ENCODE measurements at places on chromosomes 3 and 15.

DNA sequence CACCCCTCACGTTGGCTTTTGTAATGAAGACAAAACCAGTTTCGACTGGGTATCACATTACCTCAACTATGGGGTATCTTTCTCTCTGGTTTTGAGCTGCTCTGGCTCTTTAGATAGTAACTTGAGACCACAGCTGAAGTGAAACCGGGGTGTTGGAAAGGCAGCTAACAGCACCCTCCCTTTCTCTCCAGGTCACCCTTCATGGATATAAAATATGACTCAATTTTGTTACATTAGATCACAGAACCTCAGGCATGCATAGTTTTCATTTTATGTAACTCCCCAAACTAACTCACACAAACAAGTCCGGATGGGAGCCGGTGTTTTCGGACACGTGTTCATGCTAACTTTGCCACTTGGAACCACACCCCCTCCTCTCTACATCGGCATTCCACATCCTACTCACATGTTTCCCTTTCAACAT lies 90.7 kb downstream of the NR2F2 start:
- DNase-seq, result no peak

GRCh38 chr3:194377708-194378107 lies 8.2 kb upstream of the LRRC15 start:
- no peak for DNase-seq

- DNase-seq, result peak; percentile 86
Observed at GRCh38 chr15:90838139-90838538, 30.2 kb upstream of the FURIN start.

- no peak for DNase-seq
Observed at GRCh38 chr3:54443561-54444161, 321.3 kb downstream of the CACNA2D3 start.

GRCh38 chr3:195080571-195081151 lies 190.3 kb downstream of the XXYLT1 start:
- DNase-seq, result no peak

DNA sequence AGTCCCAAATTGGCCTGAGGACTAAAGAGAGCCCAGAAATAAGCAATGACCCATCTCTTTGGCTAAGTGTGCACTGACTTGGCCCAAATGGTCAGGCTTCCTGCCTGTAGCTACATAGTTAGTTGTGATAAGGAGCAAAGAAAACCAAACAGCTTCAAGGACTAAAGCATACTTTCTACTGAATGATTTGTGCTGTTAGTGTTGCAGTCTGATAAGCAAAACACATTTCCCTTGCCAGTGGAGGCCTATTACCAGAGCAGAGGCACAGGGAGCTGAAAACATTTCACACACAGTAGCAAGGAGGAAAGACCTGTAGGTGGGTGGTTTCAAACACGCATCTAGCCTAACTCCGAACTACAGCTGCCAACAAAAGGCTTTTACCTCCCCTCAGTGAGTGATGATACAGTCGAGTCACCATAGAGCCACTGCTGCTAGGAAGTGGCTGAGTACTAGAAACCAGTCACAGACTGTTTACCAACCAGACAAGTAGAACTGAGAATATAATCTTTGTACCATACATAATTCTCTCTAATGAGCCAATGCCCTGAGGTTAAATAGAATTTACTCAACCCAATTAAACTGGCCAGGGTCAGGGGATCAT lies 222.3 kb upstream of the THBS1 start:
- DNase-seq, result no peak

DNA sequence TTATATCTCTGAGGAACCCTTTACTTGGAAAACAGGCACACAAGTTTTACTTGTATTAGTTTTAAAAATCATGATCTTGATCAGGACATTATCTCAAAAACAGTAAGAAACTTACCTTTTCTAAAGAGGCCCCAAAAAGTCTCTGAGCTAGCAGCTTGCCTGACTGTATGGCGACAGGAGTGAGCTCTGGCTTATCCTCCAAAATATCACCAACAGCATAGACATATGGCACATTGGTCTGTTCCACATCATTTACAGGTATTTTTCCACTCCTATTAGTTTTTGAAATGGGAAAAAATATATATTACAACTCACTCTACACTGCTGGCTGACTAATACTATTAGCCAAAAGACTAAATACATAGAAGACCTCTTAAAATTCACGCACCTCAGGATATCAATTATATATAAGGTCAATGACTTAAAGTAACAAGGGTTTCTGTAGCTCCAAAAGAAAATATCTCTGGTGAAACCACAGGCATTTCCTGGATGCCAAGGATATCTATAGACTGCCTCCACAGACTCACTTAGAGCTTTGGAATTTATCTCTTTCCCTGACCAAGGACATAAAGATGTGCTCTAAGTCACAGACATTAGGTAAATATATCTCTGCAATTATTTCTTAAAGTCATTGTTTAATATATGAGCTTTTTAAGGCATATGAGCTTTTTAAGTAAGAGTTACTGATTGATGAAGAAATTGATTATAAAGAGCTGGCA lies 33.1 kb downstream of the TXNRD3 start:
- DNase-seq, result no peak

DNA sequence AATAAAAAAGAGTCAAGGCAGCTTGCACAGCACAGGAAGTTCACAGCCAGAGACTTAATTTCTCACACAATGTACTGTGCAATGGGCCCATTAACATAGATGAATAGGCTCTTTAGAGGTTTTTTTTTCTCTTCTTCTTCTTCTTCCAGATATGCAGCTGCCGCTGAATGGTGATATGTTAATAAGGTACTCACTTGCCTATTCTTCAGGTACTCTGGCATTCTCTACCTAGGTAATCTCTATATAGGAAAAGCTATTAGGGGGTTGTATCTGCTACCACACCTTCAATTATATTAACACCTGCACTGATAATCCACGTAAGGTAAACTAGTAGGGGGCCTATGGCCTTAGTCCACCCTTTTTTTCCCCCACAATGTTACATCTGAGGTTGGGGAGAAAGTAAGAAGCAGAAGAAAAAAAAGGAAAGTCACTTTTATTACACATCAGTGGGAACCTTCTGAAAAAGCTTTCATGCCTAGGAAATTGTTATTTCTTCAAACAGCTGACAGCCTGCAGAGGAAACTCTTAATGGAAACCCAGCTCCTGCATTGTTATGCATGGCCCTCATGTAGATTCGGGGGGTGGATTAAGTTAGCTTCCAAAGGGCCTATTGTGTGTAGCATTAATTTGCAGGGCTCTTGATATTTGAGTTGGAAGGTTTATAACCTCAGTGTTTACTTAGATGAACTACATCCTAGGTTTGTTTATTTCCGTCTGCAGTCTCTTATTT lies 525.5 kb downstream of the ZIC1 start:
- DNase-seq, result no peak

GRCh38 chr15:72774696-72775383 lies 8.7 kb downstream of the ADPGK start:
- DNase-seq, result no peak

GRCh38 chr3:105719791-105720190 lies 149.0 kb downstream of the CBLB start:
- DNase-seq, result no peak

DNA sequence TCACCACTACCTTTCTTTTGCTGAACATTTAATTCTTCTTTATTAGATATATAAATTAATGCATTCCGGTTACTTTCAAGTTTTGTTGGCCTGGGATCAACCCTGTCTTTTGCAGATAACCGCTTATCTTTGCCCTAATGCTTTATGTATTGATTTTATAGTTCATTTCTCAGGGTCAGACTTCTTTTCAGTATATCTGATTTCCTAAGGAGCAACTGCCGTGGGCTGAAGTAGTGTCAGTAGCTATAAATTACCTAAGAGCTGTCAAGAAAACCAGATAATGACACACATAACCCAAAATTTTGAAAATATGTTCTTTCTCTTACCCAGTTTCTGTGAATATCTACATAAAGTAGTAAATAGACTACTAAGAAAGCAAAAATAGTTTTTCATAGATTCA lies 38.0 kb downstream of the COL6A5 start:
- no peak for DNase-seq

GRCh38 chr3:174430986-174431385 lies 428.1 kb upstream of the NAALADL2 start:
- no peak for DNase-seq

GRCh38 chr15:31392761-31393401 lies 66.2 kb downstream of the KLF13 start:
- DNase-seq, result no peak

DNA sequence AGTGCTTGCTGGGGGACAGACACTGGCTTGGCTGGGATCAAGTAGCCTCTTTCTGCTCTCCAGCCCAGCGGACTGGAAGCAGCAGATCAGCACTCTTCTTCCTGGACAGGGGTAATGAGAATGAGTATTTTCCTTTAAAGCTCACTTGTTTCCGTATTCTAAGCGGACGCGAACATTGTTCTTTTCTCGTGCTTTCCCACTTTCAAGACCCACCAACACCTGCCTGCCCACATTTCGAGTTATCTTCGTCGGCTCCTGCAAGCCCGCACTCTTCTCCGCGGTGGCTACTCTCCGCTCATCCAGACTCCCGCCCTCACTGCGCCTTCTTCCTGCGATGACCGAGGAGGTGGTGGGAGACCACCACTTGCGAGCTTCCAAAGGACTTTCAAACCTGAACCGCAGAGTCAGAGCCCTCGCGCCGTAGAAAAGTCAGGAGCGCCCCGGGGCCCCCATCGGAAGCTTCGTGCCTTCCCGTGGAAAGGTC lies 1.6 kb upstream of the PPM1L start:
- DNase-seq, result no peak

GRCh38 chr3:148081926-148082325 lies 615.8 kb upstream of the AGTR1 start:
- DNase-seq, result no peak

- no peak for DNase-seq
Observed at GRCh38 chr3:144921710-144922109, 950.1 kb downstream of the DIPK2A start.

GRCh38 chr3:178966299-178967176 lies 105.1 kb downstream of the ZMAT3 start:
- no peak for DNase-seq

GRCh38 chr15:64197425-64197824 lies 34.6 kb upstream of the PPIB start:
- no peak for DNase-seq

- no peak for DNase-seq
Observed at GRCh38 chr15:45884289-45884688, 249.5 kb downstream of the SQOR start.

DNA sequence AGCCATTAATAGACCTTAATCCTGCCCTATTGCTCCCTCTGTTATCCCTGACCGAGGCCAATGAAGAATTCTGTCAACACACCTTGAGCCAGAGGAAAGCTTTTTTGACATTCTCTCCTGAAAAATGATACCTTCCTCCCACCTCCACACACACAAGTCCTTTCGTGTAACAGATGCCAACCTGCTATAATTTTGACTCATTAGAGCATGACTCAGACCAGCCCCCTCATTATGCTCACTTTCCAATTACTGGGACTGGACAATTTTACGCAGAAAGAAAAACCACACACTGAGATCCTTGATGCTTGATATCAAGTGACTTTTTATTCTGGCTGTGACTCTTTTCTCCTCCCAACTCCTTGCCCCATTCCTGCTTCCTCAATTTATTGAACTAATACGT lies 50.9 kb downstream of the LSAMP start:
- DNase-seq, result no peak

GRCh38 chr15:52254391-52254790 lies 41.2 kb downstream of the MYO5C start:
- DNase-seq, result no peak

DNA sequence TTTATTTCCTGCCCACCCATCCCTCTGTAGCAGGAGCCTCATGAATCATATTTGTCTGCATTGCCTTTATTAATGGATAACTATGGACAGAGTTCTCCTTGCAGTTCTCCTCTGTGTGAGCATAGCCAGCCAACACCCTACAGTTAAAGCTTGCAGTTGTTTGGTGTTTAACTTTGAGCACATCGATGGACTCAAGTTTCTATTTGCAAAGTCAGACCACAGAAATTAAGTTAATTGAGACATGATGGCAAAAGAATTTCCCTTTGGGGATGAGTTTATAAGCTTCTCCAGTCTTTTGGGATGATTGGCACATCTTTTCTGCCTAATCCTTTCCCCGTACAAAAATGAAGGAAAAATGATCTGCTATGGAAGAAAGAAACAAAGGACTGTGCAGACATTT lies 398.9 kb upstream of the THBS1 start:
- no peak for DNase-seq

DNA sequence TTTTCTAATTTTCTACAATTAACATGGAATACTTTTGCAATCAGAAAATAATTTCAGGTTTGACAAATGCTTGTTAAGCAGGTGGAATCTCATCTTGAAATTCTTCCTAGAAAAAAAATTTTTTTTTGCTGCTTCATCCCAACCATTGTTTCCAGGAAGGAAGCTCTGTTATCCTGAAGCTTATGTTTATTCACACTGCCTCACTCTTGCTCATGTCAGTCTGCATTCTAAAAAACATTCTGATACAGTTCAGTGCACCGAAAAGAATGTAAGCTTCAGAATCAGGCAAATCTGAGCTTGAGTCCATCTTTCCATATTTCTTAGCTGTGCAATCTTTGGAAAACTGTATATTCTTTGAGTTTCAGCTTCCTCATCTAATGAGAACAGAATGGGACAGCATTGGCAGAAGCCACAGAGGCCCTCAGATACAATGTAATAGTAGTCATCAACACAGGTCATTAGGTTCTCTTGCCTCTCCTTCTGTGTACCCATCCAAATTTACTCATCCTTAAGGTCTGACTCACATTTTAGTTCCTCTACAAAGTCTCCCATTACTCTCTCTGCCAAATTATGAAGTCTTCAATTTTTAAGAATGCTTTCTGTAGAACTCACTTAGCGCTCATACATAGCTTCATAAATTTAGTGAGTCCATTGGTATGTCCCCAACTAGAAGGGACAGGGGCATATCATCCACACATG lies 881.8 kb upstream of the NR2F2 start:
- no peak for DNase-seq

GRCh38 chr3:172536505-172536904 lies 13.3 kb upstream of the TNFSF10 start:
- no peak for DNase-seq

- DNase-seq, result no peak
Observed at GRCh38 chr15:52103217-52104207, 9.1 kb downstream of the BCL2L10 start.

- no peak for DNase-seq
Observed at GRCh38 chr3:8519156-8519555, 17.5 kb downstream of the LMCD1 start.

GRCh38 chr3:123608263-123608937 lies 23.5 kb upstream of the HACD2 start:
- no peak for DNase-seq

DNA sequence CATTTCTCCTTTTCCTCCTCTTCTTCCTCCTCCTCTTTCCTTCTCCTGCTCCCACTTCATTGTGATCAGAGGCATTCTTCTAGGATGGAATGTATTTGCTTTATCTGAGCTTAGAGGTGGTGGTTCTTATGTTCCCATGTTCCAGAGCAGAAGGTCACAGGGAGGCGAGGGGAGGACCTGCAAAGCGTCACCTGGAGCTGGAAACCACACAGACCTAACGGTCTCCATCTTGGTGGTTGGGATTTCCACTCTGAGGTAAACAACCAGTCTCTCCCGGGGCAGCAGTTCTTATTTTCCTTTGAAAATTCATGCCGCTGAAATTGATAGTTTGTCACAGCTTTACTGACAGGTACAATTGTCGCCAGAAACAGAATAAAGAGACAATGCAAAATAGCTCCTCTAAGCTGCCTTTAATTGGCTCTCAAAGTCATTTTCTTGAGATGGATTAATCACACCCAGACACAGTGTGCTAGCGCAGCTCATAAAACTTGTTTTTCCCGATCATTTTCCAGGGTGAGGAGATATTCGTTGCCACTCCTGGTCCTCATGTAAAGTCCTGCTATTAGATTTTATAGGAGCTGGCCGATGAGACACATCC lies 16.9 kb upstream of the AGBL1 start:
- no peak for DNase-seq

All from stimulated activated CD4-positive, alpha-beta T cell treated with anti-CD3 and anti-CD28 coated beads, TNF-alpha, amount 100 ng/mL, for 48 hours (primary cell).